ENCODE measurements at places on chromosomes 1 and 21.

DNA sequence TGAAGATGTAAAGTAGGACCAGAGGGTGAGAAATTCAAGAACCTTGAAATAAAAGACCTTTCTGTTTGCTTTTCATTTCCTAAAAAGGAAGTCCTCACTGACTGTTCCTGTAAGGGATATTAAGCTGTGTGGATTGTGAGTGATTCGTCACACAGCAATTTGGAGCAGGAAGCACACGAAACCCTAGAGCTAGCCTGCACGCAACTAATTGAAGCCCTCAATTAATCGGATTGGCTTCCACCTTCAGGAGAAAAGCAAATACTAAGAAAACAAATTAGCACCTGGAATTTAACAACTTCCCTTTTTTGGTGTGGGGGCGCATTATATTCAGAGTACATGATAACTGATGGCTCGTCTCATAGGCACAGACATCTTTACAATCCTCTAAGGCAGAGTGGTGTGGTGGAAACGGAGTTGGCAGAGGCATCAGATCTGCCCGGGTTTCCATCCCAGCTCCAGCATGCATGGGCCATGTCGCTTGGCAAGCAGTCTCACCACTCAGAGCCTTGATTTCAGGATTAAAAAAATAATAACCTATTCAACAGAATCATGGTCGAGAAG, 95.2 kb downstream of the KCNJ15 start:
- no peaks in the 10 kb centered on the region for H3K27me3 ChIP-seq
- H3K36me3 ChIP-seq: no peaks in the 10 kb centered on the region
- DNase-seq: peak; percentile 46

DNA sequence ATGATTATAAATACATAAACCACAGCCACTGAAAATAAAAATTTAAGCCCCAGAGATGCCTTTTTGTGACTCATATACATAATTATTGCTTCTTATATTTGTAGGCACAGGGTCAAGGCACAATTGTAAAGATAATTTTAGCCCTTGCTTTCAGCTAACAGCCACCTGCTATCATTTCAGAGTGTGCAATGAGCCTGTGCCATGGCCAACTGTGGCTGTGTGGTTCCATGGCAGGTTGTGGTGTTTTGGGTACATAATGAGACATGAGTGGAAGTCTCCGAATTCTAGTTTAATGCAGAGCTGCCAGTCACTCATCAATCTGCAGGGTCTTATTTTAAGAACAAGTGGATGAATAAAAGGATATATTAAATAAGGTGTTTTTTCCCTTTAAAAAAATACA, 346.9 kb upstream of the SNX7 start:
- H3K27me3 ChIP-seq: no peaks in the 10 kb centered on the region
- no peaks in the 10 kb centered on the region for H3K36me3 ChIP-seq
- no peak overlapping the region for H3K4me3 ChIP-seq
- H3K27ac ChIP-seq: no peak overlapping the region

DNA sequence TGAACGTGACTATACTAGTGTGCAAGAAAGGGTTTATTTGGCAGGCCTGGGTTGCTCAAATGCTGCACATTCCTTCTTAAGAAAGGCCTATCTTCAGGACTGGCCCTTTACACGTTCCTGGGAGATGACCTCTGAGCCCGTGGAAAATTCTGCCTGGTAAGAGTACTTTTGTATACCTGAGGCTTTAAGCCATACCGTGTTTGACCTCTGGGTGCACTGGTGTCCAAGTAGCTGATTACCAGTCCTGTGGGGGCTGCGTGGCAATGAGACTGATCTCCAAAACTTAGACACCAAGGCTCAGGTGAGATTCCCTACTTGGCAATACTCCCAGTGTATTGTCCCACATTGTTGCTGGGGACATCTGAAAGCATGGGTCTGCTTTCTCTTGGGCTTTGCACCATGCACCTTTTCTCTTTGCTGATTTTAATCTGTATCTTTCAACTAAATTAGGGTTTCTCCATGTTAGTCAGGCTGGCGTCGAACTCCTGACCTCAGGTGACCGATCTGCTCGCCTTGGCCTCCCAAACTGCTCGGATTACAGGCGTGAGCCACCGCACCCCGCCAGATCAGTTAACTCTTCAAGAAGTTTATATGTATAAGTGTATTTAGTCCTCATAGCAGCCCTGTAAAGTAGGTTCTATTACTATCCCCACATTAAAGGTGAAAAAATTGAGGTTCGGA, 44.5 kb downstream of the TRIM33 start:
- no peak for DNase-seq
- H3K36me3 ChIP-seq: no peaks in the 10 kb centered on the region
- no peaks in the 10 kb centered on the region for H3K27me3 ChIP-seq
- no peak overlapping the region for H3K27ac ChIP-seq

- no peaks in the 10 kb centered on the region for H3K27me3 ChIP-seq
- H3K4me3 ChIP-seq: no peak overlapping the region
- H3K4me1 ChIP-seq: no peaks in the 10 kb centered on the region
These were observed 30.8 kb downstream of the DUSP10 start for GRCh38 chr1:221711063-221711577.

GRCh38 chr1:229164836-229165735, 105.8 kb upstream of the RAB4A start:
- no peaks in the 10 kb centered on the region for H3K36me3 ChIP-seq
- no peak overlapping the region for H3K27ac ChIP-seq
- no peak overlapping the region for H3K4me3 ChIP-seq
- DNase-seq: no peak

GRCh38 chr1:200073286-200073637, 45.8 kb downstream of the NR5A2 start:
- H3K27me3 ChIP-seq: no peaks in the 10 kb centered on the region
- DNase-seq: no peak
- no peak overlapping the region for H3K4me3 ChIP-seq

DNA sequence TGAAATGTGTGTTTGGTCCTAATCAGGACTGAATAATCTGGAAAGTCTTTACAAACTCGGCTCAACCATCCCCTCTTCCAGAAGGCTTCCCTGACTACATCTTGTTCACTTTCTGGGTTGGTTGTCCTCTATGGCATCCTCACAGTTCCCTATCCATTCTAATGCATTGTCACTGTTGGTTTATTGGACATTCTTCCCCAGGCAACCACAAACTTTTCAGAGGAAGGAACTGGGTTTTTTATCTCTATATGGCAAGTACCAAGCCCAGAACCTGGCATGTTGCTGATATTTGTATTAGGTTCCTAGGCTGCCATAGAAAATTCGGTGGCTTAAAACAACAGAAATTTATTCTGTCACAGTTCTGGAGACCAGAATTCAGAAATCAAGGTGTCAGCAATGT, 363.5 kb upstream of the ST6GALNAC5 start:
- no peak overlapping the region for H3K27ac ChIP-seq
- H3K4me1 ChIP-seq: no peaks in the 10 kb centered on the region
- H3K4me3 ChIP-seq: no peak overlapping the region
- no peaks in the 10 kb centered on the region for H3K36me3 ChIP-seq

DNA sequence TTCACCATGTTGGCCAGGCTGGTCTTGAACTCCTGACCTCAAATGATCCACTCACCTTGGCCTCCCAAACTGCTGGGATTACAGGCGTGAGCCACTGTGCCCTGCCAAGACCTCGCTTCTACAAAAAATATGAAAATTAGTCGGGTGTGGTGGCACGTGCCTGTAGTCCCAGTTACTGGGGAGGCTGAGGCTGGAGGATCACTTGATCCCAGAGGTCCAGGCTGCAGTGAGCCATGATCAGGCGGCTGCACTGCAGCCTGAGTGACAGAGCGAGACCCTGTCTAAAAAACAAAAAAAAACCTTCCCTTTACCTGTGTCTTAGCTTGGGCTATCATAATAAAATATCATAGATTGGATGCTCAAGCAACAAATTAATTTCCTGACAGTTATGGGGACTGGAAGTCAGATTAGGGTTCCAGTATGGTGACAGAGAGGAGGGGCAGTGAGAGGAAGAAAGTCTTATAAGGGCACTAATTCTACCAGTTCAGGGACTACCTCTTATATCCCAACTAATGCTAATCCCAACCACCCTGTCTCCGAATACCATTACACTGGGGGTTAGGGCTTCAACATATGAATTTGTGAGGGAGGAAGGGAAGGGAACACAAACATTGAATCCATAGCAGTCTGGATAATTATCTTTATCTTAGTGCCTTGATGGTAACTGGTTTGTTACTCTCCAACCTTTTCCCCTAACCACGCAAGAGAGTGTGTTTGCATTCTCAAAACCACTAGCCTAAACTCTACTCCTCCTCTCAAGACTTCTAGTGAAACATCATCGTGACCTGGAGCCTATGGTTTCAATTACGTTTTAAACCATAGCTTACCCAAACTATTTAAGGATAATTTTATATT, 1.0 kb upstream of the NAXE start:
- H3K27me3 ChIP-seq: no peaks in the 10 kb centered on the region
- peak overlapping the region; percentile 84 for H3K27ac ChIP-seq
- DNase-seq: no peak

GRCh38 chr1:176522310-176522845, 59.4 kb downstream of the PAPPA2 start:
- no peak for DNase-seq
- H3K27me3 ChIP-seq: no peaks in the 10 kb centered on the region

- H3K27me3 ChIP-seq: no peaks in the 10 kb centered on the region
- peaks cover 92% of the 10 kb centered on the region for H3K4me1 ChIP-seq
- no peaks in the 10 kb centered on the region for H3K36me3 ChIP-seq
- no peak overlapping the region for H3K4me3 ChIP-seq
These were observed 16.9 kb downstream of the PTPRF start for GRCh38 chr1:43547538-43548072.

DNA sequence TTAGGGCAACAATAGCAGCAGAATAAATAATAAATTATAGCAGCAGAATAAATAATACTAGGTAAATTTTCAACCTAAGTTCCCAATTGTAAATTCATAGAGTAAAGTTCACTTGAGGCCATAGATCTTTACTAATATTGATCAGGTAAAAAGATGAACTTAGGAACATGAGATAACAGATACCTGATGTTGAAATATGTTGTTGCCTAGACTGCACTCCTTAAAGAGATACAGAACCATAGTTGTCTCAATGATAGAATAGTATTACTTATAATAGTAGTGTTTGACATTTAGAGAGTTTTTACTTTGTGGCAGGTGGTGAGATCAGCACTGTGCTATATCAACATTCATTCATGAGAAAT, 378 bp upstream of the F13B start:
- H3K4me3 ChIP-seq: no peak overlapping the region
- no peaks in the 10 kb centered on the region for H3K27me3 ChIP-seq
- no peak overlapping the region for H3K27ac ChIP-seq
- no peaks in the 10 kb centered on the region for H3K4me1 ChIP-seq
- DNase-seq: no peak

GRCh38 chr1:164333387-164333786, 225.6 kb upstream of the PBX1 start:
- no peak overlapping the region for H3K27ac ChIP-seq
- H3K36me3 ChIP-seq: no peaks in the 10 kb centered on the region
- H3K4me1 ChIP-seq: no peaks in the 10 kb centered on the region

- H3K4me1 ChIP-seq: peaks cover 7% of the 10 kb centered on the region
- H3K4me3 ChIP-seq: no peak overlapping the region
- H3K27me3 ChIP-seq: no peaks in the 10 kb centered on the region
- no peaks in the 10 kb centered on the region for H3K36me3 ChIP-seq
- no peak overlapping the region for H3K27ac ChIP-seq
These were observed 13.0 kb upstream of the GORAB start for GRCh38 chr1:170518965-170519364.

- H3K27me3 ChIP-seq: no peaks in the 10 kb centered on the region
- H3K4me3 ChIP-seq: no peak overlapping the region
- H3K27ac ChIP-seq: no peak overlapping the region
- H3K36me3 ChIP-seq: no peaks in the 10 kb centered on the region
- H3K4me1 ChIP-seq: no peaks in the 10 kb centered on the region
These were observed 16.4 kb downstream of the COL9A2 start for GRCh38 chr1:40300651-40301050.

DNA sequence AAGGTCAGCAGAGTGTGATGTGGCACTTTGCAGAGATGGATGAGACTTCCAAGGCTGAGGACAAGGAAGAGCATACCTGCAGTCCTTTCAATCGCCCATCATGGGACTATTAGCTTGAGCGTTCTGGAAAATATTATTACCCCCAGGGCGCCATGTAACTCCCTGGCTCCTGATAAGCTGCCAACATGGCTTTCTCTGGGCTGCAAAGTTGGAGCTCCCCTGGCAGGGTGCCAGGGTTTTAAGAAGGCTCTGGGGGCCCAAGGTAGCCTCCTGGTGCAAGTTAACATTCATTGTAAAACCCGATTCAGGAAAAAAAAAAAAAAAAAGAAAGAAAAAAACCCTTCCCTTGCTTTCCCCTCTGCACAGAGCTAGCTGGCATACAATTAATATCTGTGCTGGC, 196.7 kb downstream of the PBX1 start:
- no peak overlapping the region for H3K4me3 ChIP-seq
- H3K4me1 ChIP-seq: peaks cover 84% of the 10 kb centered on the region
- no peaks in the 10 kb centered on the region for H3K27me3 ChIP-seq
- H3K27ac ChIP-seq: peak overlapping the region; percentile 82
- no peaks in the 10 kb centered on the region for H3K36me3 ChIP-seq
- no peak for DNase-seq

- DNase-seq: no peak
- H3K4me3 ChIP-seq: no peak overlapping the region
- H3K4me1 ChIP-seq: peaks cover 27% of the 10 kb centered on the region
- H3K27ac ChIP-seq: no peak overlapping the region
- H3K27me3 ChIP-seq: no peaks in the 10 kb centered on the region
These were observed 13.3 kb upstream of the FMOD start for GRCh38 chr1:203364094-203364801.

GRCh38 chr1:181115368-181115684, 26.8 kb downstream of the IER5 start:
- no peaks in the 10 kb centered on the region for H3K27me3 ChIP-seq
- no peak overlapping the region for H3K27ac ChIP-seq
- no peak overlapping the region for H3K4me3 ChIP-seq

DNA sequence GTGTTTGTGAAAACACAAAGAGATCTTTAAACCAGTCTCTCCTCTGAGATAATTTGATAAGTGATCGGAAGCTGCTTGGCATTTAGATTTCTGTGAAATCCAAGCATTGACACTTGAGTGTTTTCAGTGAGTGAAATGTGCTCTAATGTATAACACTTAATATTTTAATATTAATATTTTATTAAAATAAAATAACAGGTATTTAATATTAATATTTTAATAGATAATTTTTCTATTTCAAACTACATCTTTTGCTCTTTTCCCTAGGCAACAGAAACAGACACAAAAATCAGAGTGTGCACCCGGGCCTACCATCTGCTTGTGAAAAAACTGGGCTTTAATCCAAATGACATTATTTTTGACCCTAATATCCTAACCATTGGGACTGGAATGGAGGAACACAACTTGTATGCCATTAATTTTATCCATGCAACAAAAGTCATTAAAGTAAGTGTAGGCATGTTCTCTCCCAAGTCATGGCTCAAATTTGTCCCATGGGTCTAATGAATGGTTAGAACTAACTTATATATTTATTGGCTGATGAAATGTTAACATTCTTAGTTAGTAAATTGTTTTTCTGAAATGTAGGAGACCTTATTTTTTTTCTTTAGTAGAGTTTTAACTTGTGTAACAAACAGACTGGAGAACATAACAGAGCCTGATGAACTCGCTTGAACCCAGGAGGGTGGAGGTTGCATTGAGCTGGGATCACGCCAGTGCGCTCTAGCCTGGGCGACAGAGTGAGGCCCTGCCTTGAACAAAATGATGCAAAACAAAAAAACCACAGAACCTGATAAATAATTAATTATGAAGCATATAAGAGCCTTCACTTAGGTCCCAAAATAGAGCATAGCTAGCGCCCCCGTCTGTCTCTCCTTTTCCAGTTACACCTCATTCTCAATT, 55.2 kb downstream of the MTR start:
- no peaks in the 10 kb centered on the region for H3K27me3 ChIP-seq
- no peak overlapping the region for H3K27ac ChIP-seq
- no peak for DNase-seq
- H3K36me3 ChIP-seq: no peaks in the 10 kb centered on the region
- H3K4me3 ChIP-seq: no peak overlapping the region

Data from vagina (tissue), 2 donors.